NCI-H1048 (cell line): ENCODE measurements at places on chromosomes 12 and 14.

DNA sequence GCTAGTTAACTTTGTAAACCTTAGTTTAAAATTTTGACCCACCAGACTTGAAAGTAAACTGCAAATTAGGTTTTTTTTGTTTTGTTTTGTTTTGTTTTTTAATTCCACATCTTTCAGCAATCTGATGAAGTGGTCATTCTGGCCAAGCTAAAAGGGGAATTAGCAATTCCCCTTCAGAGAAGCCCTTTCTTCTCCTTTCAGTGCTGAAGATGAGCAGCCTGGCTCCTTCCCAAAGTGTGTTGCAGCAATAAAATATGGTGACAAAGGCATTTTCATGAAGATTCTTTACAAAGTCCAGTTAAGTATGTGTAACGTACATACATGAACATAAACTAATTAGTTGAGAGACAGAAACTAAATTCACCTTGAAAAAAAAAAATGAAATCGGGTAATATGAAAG, 380.1 kb downstream of the NOVA1 start:
- DNase-seq = no peak

GRCh38 chr12:94712815-94713515, 62.6 kb upstream of the TMCC3 start:
- DNase-seq = no peak

- DNase-seq = no peak
Observed at GRCh38 chr14:44446965-44447364, 60.1 kb downstream of the FSCB start.

- no peak for DNase-seq
Observed at GRCh38 chr12:40158592-40159111, 52.8 kb upstream of the SLC2A13 start.

GRCh38 chr14:78341827-78342389, 171.7 kb downstream of the NRXN3 start:
- DNase-seq = no peak
